ENCODE measurements at places on chromosomes 2 and 18. TPM values are rescaled to one million over a fixed set of nuclear protein-coding genes. Genes with fewer than 3 reads are reported as not detected.

ALPI gene
- total RNA-seq = not detected

LYPD1 gene
- total RNA-seq = not detected

ARHGEF4 gene
- total RNA-seq = not detected

NAT8 gene
- total RNA-seq = not detected

DNA sequence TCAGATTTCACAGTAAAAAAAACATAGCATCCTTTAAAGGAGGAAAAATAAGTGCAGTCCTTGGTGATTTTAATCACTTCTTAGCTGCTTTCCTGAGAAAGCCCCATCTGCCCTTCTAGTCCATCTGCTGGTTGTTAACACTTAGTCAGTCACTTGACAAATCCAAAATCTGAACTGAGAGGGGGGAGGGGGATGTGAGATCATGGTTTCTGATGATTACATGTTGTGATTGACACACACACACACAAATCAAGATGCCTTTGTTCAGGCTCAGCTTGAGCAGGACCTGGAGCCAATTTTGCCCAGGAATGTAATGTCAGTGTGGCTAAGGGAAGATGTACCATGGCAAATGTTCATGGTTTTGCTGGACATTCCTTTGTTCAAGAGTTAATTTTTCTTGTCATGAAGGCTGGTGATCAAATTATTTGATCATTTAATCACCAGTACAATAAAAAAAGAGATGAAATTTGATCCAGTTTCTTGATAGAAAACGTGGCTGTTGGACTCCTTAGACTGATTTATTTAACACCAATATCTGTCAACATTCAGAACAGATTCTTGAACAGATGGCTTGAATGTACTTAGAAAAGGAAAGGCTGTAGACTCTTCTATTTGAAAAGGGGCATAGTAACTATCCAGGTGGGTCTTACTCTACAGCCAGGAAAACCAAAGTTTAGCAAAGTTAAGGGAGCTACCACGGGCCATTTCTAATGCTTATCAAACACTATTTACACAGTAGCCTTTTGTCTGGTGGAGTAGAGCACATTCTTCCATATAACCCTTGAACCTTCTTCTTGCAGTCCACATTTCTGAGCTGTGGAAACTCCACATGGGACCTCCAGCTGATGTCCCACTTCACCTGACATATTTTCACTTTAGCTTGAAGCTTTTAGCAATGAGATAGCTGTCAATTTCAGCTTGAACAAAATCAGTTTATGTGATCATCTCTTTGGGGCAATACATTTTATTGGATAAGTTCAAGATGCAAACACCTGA, 408.7 kb downstream of the PIK3C3 start:
- no peak for DNase-seq

GRCh38 chr2:171208657-171209056, 48.0 kb upstream of the TLK1 start:
- no peak for DNase-seq

- DNase-seq = peak; percentile 98
Observed at GRCh38 chr2:55159037-55159651, 72.9 kb downstream of the CLHC1 start.

DNA sequence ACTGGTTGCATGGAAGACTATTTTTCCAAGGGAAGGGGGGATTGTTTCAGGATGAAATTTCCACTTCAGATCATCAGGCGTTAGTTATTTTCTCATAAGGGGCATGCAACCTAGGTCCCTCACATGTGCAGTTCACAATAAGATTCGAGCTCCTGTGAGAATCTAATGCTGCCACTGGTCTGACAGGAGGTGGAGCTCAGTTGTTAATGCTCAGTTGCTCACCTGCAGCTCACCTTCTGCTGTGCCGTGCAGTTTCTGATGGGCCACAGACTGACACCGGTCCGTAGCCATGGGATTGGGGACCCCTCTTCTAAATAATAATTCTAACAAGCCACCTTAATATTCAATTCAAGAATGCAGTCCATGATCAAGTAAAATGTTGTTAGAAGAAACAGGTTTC, 34.9 kb downstream of the PLCL1 start:
- no peak for DNase-seq

DNA sequence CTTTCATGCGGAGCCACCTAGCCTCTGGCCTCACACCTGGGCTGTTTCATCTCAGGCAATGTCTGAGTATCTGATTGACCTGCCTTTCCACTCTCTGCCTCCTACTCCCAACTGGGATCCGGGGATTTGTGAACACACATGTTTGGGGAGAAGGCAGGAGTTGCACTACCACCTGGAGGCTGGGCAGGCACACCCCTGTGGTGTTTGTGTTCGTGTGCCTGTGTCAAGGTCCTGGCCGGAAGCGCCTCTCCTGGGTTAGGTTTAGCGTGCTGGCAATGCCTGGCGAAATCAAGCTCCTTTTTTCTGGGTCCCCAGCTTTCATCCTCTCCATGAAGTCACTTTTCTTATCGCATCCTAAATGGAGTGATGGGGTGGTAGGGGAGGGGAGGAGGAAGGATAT, 63.9 kb downstream of the GATA6 start:
- DNase-seq = no peak

- DNase-seq = no peak
Observed at GRCh38 chr2:141316606-141317005, 814.2 kb downstream of the LRP1B start.

DNA sequence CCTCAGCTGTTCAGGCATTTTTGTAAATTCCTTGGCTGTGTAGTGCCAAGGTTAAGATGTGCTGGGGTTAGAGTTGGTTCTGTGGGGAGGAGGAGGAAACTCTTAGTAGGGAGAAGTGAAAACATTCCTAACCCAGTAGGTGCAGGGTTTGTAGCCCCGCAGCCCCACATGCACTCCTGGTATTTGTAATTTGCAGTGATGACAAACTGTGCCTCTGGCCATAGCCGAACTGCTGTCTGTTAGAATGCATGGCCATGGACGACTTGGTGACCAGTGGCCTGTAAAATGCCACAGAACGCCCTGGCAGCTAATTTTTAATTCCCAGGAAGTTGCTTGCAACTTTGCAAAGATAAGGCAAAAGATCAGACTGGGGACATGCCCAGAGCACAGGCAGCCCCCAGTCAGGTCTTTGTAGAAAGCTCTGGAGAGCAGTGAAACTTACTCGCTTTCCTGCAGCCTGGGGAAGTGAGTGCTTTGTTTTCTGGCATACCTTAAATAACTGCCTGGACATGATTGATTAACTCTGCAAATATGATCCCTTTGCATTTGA, 38.4 kb downstream of the LYPD6B start:
- no peak for DNase-seq

DNA sequence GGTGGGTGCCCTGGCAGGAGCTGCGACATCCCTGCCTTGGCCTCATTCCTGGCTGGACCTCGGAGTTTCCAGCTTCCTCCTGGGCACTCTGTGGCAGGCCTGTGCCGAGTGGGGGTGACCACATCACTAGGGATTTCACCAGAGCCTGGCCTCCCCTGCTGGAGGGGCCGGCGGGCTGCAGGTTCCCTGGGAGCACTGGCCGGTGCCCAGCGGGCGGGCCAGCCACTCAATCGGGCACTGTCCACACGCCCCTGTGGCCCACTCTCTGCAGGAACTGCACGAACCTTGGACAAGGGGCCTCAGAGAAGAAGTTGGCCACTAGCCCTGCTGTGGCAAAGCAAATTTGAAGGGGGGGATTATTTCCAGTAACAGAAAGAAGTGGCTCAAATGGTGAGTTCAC, 110.7 kb upstream of the APCDD1 start:
- DNase-seq = no peak

DNA sequence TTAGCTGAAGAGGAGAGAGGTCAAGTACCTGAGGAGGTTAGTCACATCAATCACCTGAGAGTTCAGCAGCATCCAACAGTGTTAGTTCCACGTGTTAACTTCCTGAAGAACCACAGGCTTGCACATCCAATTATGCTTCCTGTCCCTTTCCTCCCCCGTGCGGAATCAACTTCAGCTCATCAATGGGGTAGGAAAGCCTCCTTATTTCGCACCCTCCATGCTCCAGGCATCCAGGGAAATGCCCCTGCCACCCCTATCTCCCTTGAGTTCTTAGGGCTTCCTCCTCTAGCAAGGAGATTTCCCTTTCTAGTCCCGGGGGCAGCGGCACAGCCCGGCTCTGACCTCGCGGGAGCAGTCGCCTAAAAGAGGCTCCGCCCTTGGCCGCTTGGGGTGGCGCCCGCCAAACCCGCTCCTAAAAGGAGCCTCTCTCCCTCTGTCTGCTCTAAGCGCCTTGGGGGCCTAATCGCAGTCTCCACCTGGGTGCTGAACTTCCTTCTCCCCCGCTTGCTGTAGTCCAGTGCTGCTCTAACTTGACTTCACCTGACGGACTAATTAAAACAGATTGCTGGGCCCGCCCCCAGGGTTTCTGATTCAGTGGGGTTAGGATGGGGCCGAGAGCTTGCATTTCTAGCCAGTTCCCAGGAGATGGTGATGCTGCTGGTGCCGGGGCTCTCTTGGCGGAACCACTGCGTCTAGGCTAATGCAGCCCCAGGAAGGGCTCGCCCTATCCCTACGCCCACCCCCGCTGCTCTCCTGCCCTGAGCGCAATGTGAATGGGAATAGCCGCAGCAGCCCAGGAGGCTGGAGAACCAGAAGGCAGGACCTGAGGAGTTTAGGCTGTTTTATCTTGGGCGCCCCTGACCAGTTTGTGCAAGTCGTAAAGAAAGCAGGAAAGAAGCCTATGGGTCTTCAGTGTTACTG, 3.4 kb upstream of the TET3 start:
- DNase-seq = no peak

DNA sequence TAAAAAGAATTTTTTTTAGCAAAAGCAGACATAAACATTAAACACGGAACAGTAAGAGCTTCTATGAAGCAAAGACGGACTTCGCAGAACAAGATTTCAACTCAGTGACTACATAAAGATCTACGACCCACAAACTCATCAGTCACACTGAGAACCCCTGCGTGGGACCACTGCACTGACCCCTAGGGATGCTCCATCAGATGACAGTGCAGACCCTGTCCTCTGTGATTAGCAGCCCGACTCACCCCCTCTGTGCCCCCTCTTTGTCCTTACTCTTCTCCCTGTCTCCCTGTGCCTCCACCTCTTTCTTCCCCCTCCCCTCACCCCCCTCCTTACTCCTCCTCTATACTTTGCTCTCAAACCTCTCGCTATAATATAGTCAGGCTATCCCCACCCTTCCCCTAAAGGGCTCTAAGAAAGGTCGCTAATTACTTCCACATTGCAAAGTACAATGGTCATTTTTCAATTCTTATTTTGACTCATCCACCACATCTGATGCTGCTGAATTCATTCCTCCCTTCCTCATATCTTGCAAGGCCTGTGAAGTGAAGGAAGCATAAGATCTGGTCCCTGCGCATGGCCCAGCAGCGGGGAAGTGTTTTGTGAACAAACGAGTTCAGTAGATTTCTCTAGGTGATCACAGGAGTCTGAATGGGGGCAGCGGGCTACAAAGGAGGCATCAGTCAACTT, 89.3 kb downstream of the CABYR start:
- DNase-seq = peak; percentile 31

- no peak for DNase-seq
Observed at GRCh38 chr2:134973241-134974138, 54.9 kb downstream of the CCNT2 start.

- no peak for DNase-seq
Observed at GRCh38 chr2:240793313-240794177, 26.5 kb downstream of the KIF1A start.

- DNase-seq = no peak
Observed at GRCh38 chr2:134791616-134792015, 46.8 kb upstream of the ACMSD start.

- DNase-seq = no peak
Observed at GRCh38 chr2:44197816-44198215, 29.1 kb downstream of the PPM1B start.

DNA sequence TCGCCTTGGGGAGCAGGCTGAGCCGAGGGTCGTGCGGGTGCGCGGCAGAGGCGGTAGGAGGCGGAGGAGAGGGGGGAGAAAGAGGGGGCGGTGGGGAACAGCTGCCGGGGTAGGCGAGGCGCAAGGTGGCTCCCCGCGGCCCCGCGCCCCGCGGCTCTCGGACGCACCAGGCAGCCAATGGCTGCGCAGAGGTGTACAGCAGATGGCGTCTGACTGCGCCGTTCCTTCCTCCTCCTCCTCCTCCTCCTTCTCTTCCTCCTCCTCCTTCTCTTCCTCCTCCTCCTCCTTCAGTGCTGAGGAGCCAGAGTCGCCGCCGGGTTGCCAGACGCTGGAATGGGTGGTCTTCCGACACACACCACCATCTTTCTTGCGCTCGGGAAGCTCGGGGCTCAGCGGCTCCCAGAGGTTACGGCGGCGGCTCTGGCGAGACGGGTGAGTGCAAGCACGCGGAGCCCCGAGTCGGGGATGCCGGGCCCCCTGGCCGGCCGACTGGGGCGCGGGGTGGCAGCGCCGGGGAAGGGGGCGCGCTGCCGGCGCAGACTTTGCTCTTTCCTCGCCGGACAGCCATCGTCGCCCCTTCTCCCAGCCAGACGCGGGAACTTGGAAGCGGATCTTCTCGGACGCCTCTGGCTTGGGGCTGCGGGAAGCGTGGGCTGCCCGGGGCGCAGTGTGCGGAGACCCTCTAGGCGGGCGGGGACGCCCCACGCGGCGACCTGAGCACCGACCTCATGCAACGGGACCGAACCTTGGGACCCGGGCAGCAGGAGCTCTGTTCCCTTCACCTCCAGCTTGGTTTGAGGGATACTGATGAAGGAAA, at the start of gene THSD7B:
TSS of gene THSD7B (plus strand) at position 290 of the 817 bp plus-strand sequence. CDS start 116,634 bp downstream, outside the sequence.
- no peak for DNase-seq

DNA sequence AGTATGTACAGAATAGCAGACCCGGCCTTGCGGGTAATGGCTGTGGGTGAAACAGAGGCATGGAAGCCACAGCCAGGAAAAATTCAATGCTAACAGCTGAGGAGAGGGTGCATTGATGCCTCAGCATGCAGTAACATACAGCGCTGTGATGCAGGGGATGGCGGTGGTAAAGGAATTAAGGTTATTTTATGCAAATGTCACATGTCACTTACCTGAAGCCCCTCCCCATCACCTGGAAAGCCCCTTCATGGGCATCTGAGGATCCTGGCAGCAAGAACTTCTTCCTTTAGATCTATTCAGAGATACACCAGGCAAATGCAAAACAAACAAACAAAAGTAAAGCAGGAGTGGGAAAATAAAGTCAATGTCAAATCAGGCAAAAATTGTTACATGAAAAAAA, 1.7 kb upstream of the SP110 start:
- no peak for DNase-seq

- no peak for DNase-seq
Observed at GRCh38 chr2:129502781-129503180, 476.7 kb upstream of the RAB6C start.

DNA sequence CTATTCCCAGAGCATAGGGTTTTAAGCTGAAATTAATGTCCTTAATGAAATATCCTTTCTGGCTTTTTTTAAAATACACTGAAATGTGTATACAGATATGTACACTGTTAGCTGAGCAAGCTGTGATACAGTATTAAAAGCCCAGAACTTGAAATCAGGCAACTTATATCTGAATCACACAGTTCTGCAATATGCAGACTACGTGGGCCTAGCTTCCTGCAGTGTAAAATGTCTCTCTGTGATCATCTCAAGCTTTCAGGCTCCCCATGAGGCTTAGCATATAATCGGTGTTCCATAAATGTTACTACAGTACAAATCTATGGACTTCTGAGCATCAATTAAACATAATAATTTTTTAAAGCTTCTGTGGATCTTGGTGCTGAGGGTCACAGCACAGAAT, 8.2 kb downstream of the FBXO15 start:
- no peak for DNase-seq

GRCh38 chr18:58960946-58961722, 96.5 kb downstream of the ZNF532 start:
- DNase-seq = no peak

All from LHCN-M2 (cell line).